Stimulated activated CD8-positive, alpha-beta memory T cell treated with anti-CD3 and anti-CD28 coated beads, Interleukin-12 subunit alpha, Interleukin-12 subunit beta, amount 100 ng/mL, for 4 hours (primary cell): ENCODE measurements at places on chromosomes 6 and 20.

DNA sequence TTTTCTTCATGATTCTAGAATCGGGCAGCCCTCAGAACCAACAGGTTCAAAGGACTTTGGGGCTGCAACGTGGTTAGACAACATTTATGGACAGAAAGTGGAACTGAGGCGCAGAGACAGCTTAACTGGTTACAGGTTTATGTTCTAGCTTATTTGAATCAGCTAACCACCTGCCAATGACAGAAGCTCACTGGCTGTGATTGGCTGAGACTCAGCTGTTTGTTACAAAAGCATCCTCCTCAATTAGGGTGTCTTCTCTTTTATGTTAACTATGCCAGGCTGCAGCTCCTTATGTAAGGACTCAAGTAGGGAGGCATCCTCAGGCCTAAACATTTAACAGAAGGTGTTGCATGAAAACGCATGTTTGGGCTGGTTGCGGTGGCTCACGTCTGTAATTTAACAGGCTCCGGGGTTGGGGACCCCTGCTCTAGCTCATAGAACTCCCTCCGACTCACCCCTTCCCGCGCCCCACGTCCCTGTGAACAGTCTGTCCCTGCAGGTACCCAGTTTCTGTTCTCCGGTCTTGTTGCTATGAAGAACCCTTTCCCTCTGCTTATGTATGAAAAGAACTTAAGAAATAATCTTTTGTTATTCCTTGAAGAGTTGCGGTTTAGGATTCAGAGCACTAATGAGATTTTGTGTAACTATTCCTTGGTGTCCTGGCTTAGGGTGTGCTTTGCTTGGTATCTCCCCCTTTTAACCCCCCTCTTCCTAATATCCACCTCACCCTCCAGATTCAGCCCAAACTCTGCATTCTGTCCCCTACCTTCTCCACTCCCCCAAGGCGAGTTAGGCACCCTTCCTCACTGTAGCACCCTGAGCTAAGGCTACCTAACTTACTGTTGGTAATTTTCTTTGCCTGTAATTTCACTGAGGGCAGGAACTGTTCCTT lies 1.2 kb upstream of the TMEM181 start:
- DNase-seq = no peak

GRCh38 chr6:152096863-152097496 lies 289.5 kb downstream of the ESR1 start:
- DNase-seq = no peak

- no peak for DNase-seq
These were observed 233.1 kb upstream of the SUPT3H start for GRCh38 chr6:45610832-45611231.

DNA sequence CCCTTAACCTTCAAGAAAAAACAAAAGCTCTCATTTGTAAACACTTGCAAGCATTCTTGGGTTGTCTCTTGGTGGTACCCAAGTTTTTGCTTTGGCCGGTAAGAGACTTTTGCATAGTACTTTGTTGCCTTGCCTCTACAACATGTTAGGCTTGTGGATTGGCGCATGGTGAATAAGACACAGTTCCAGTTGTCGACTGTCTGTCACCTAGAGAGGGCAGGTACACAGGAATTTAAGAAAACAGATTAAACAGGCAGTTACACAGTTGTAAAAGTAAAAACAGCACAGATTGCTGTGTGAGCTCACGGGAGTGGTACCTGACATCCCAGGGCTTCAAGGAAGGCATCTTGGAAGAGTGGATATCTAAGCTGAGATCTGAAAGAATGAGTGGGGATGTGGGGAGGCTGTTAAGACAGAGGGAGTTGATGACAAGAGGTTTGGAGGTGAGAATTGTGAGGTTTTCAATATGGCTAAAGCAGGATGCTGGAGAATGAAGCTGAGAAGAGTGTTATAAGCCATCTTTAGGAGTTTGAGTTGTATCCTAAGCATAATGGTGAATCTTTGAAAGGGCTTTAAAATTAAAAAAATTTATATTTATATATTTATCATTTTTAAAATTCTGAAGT lies 19.2 kb downstream of the UTRN start:
- DNase-seq = no peak

DNA sequence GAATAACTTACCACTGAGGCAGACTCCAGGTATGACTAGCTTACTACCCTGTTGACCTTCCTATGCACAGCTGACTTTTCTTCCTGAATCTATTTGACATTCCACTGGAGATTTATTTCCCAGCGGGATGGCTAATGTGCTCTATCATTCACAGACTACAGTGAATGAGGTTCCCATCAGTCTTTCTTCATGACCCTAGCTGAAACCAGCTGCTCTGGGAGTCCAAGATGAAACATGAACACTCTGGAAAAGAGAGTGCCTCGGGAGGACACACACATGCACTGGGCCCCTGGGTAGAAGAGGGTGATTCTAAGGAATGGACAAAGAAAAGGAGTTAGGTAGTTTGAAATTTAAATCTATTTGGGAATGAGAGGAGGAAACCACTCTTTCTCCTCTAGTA lies 82.6 kb upstream of the DST start:
- no peak for DNase-seq

GRCh38 chr6:124164343-124164742 lies 360.7 kb downstream of the NKAIN2 start:
- DNase-seq = no peak

- peak; percentile 52 for DNase-seq
These were observed 142.8 kb downstream of the DLL1 start for GRCh38 chr6:170147832-170148708.

GRCh38 chr6:139569566-139569965 lies 195.1 kb upstream of the CITED2 start:
- no peak for DNase-seq

GRCh38 chr20:38751360-38751976 lies 3.2 kb downstream of the ACTR5 start:
- no peak for DNase-seq

DNA sequence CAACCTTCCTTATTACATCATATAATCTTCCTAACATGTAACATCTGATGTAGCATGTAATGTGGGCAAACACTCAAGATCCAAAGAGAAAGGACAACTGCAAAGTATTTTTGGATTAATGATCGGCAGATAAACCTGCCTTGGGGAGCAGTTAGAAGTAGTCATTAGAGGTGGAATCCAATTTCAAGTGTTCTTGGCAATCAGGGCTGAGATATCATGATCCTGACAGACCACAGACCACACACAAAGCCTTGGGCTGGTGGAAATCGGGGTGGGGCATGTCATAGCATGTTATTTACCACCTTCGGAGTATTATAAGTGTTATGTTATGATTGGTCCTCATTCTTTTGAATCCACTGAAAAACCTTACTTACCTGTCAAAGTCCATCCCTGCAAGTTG lies 16.3 kb downstream of the NCOA5 start:
- DNase-seq = no peak

- DNase-seq = no peak
These were observed 34.2 kb downstream of the TUBB2B start for GRCh38 chr6:3193102-3193849.

DNA sequence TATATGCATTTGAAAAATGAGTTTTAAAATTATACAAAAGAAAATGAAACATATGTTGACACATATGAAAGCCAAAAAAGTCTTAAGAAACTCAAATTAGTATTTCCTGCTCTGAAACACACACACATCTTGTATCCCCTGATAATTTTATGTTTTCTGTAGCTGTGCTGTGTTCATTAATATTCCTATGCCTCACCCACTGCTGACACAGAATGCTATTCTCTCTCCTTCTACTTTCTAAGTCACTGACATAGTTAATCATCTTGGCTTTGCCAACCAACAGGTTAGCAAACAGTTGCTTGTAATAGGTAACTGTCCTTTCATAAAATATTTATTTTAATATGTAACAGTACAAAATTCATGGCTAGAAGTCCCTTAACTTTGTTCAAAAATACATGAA lies 140.7 kb downstream of the DST start:
- DNase-seq = no peak

DNA sequence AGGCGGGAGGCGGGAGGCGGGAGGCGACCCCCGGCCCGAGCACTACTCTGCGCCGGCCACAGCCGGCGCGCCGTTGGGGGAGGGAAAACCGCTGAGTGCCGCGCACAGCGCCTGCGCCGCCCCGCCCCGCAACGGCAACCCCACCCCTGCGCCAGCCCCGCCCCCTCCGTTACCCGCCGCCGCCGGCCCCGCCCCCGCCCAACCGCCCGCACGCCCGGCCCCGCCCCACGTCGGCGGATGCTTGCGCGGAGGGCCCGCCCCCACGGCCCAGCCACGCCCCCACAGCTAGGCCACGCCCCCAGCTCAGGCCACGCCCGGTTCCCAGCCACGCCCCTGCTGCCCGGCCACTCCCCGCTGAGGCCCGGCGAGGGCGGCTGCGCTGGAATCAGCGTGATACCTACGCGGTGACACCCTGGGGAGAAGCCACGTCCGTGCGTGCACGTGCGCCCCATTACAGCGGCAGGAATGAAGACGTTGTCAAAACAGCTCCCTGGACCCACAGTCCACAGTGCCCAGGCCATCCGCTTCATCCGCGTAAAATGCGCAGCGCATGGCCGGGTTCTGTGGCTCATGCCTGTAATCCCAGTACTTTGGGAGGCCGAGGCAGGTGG lies at the start of gene TCFL5:
Gene TCFL5, minus strand, starts transcription at position 97 of the 611 bp plus-strand sequence. CDS start 152 bp downstream, outside the sequence.
- DNase-seq = peak; percentile 91

- DNase-seq = peak; percentile 29
These were observed 90.5 kb downstream of the GRM4 start for GRCh38 chr6:34055223-34055933.

- DNase-seq = no peak
These were observed 14.8 kb downstream of the FAXC start for GRCh38 chr6:99334526-99335127.

DNA sequence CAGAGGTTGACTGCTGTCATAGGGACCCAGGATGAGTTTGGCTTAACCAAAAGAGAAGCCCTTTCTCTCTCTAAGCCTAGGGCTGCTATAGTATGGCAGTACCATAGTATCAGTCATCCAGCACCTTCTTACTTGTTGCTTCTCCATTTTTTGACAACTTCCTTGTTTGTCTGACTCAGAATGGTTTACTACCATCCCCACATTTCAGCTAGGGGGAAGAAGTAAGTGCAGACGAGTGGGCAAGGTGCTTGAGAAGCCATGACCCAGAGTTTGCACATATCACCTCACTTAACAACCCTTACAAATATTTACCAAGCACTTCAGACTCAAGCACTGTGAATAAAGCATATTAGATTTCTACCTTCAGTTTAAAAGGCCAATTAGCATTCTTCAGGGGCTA lies 289.9 kb upstream of the TSHZ2 start:
- DNase-seq = no peak

- no peak for DNase-seq
These were observed 99.0 kb downstream of the GMPR start for GRCh38 chr6:16337295-16337975.

- DNase-seq = no peak
These were observed 396.5 kb upstream of the CNR1 start for GRCh38 chr6:88562353-88563276.

DNA sequence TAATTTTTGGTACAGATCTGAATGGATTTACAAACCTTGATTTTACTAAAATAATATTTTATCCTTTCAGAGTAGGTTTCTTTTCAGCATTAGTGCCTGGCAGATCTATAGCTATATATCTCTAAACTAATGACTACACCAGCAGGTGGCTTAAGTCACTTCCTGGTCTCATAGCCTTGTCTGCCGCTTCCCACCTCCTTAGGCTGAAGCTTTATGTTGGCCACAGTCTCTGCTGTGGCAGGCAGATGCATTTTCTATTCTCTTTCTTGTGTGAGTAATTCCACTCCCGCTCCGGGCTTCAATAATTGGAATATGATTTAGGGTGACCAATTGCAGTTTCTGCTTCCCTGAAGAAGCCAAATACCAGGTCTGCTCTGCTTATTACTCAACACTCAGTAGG lies 226.8 kb upstream of the HS3ST5 start:
- DNase-seq = no peak

GRCh38 chr6:41798901-41799558 lies 11.5 kb downstream of the TOMM6 start:
- DNase-seq = no peak

DNA sequence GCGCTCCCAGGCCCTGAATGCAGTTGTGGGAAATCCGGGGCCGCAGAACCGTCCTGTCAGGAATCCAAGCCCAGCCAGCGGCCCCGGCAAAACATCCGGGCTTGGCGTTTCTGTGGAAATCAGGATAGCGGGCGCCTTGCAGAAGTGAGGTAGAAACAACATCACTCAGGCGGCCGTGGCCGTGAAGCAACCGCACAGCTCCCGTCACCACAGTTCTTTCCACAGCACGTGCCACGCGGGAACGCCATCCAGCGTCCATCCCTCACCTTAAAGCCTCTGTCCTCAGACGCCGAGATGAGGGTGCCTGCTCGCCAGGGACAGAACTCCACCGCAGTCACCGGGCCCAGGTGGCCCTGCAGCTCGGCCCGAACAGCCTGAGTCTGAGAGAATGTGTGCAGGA lies 34.1 kb downstream of the WDR27 start:
- no peak for DNase-seq

- no peak for DNase-seq
These were observed 55.6 kb downstream of the SENP6 start for GRCh38 chr6:75657327-75657726.

- DNase-seq = no peak
These were observed 116.8 kb upstream of the BEND6 start for GRCh38 chr6:56838016-56838555.

GRCh38 chr20:23881371-23881770 lies 1.8 kb upstream of the CST5 start:
- no peak for DNase-seq

- DNase-seq = no peak
These were observed 1.4 kb downstream of the ZNF184 start for GRCh38 chr6:27471365-27472115.

- no peak for DNase-seq
These were observed 20.1 kb downstream of the RNASET2 start for GRCh38 chr6:166936079-166936787.

DNA sequence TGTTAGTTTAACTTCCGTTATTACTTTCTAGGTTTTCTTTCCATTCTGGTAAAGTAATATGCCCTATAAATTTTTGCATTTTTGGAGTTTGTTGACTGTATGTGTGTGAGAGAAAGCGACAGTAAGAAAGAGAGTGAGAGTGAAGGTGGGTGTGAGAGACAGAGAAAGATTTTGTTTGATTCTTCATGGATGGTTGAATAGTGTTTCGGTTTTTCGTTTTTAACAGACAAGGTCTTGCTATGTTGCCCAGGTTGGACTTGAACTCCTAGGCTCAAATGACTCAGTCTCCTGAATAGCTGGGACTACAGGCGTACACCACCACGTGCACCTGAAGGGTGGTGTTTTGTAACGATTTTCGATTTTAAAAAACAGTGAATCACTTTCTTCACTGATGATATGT lies 329.1 kb upstream of the RUNX2 start:
- no peak for DNase-seq

DNA sequence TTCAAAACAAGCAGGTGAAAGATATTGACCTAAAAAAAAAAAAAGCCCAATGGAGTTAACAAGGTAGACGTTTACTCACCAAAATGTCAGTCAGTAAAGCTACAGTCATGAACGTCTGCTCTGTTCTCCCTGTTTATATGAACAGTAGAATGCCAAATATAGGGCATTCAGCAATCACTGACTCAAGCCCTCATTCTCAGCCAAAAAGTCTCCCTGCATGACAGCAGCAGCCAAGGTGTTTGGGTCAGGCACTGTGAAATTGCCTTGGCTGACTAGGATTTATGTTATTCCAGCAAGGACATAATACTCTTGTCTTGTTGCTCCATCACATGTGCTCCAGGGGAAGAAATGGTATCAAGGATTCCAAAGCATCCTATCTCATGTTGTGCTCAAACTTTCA lies 194.7 kb upstream of the RSPO3 start:
- DNase-seq = no peak

GRCh38 chr6:165365371-165365770 lies 56.0 kb upstream of the C6orf118 start:
- DNase-seq = no peak

- DNase-seq = no peak
These were observed 12.6 kb downstream of the AFDN start for GRCh38 chr6:167839343-167839742.
